ENCODE measurements at places on chromosomes 7 and 10.

DNA sequence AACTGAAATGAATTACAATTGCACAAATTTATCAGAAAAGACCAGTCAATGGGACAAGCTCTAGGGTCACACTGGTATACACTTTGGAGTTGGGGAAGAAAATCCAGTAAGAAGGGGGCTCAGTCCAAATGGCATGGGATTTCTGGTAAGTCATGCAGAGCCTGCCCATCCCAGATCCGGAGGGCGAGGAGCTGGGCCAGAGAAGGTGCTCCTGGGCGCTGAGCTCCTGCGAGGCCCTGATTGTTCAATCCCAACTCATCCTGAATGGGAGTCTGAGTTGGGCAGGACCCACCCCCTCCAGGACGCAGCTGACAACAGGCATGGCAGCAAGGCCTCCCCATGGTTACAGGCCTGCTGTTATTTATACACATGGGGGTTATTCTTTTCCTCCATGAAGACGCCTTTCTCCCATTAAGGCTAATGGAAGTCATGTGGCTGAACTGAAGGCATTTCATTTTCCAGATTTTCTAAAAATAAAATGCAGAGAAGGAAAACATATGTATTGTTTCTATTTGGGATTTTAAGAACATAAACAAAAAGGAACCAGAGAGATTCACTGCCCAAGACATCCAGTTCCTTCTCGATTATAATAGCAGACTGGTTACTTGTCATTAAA is 91.1 kb upstream of the ADAM12 start:
- DNase-seq = no peak

DNA sequence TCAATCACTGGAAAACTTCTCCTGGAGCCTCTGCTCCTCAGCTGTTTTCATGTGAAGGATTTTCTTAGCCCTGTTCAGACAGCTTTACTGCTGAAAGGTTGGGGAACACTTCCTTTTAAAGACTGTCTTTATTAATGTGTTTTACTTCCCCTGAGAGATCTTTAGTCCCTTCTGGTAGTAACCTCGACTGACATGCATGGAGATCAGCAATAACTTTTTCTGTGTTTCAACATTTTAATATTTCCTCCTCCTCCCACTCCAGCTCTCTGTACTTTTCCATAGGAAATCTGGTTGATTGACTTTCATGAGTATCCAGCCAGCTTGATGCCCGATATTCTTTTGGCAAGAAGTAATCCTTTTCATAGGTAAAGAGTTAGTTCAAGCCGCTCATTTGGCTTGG is 62.7 kb upstream of the STRIP2 start:
- no peak for DNase-seq

- no peak for DNase-seq
These were observed 54.1 kb upstream of the MET start for GRCh38 chr7:116617878-116618277.

GRCh38 chr10:102628451-102628911 is 15.8 kb upstream of the TRIM8 start:
- no peak for DNase-seq

- no peak for DNase-seq
These were observed 15.8 kb upstream of the ZNRF2 start for GRCh38 chr7:30268586-30268985.

GRCh38 chr10:106158241-106158640 is 1006.3 kb downstream of the SORCS1 start:
- DNase-seq = no peak

GRCh38 chr10:58350619-58351323 is 16.0 kb downstream of the UBE2D1 start:
- no peak for DNase-seq

DNA sequence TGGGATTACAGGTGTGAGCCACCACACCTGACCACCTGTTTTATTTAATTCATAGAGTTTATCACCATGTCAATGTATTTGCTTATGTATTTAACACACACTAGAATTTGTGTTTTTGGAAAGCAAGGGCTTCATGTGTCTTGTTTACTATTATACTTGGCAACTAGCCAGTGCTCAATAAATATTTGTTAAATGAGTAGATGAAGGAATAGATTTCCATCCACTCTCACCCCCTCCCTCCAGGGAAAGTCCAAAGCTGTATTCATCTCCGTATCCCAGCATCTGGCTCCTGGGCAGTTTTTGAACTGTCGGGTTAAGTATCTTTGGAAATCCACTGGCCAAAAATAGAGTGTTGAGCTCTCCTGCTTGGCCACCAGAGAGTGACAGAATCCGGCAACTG is 4.6 kb upstream of the RADIL start:
- peak; percentile 54 for DNase-seq

- no peak for DNase-seq
These were observed 94.4 kb downstream of the TAX1BP1 start for GRCh38 chr7:27834179-27834921.

DNA sequence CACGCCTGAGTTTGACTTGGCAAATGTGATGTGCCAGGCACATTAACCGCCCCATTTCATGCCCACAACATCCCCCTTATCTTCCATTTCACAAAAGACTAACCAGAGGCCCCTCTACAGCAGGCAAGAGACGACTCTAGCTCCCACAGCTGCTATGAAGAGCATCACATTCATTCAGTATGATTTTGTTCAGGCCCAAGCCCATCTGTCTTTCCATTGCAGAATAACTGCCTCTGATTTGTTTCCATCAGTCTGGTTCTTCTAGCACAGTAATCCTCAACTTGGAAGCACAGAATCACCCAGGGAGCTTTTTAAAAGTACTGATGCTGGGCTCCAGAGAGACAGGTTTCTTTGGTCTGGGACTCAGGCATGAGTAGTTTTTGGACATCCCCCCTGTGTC is 169.7 kb downstream of the NEURL1 start:
- DNase-seq = no peak

GRCh38 chr7:51251290-51251689 is 65.3 kb downstream of the COBL start:
- no peak for DNase-seq

DNA sequence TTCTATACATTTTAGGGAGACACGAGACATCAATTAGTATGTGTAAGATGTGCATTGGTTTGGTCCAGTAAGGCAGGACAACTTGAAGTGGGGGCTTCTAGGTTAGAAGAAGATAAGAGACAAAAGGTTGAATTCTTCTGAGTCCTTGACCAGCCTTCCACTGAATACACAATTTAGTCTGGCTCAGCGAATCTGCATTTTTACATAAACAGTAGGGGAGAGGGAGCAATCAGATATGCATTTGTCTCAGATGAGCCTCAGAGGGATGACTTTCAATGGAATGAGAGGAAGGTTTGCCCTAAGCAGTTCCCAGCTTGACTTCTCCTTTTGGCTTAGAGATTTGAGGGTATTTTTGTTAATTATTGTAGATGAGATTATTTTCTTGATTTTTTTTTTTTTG is 20.0 kb upstream of the C10orf90 start:
- no peak for DNase-seq

- DNase-seq = no peak
These were observed 96.1 kb downstream of the ATE1 start for GRCh38 chr10:121831777-121832176.

- DNase-seq = no peak
These were observed at the start of gene NKX2-3 for GRCh38 chr10:99532687-99533495. Gene NKX2-3 (plus strand): TSS chr10:99532942. CDS start chr10:99533132, 190 bp downstream.

DNA sequence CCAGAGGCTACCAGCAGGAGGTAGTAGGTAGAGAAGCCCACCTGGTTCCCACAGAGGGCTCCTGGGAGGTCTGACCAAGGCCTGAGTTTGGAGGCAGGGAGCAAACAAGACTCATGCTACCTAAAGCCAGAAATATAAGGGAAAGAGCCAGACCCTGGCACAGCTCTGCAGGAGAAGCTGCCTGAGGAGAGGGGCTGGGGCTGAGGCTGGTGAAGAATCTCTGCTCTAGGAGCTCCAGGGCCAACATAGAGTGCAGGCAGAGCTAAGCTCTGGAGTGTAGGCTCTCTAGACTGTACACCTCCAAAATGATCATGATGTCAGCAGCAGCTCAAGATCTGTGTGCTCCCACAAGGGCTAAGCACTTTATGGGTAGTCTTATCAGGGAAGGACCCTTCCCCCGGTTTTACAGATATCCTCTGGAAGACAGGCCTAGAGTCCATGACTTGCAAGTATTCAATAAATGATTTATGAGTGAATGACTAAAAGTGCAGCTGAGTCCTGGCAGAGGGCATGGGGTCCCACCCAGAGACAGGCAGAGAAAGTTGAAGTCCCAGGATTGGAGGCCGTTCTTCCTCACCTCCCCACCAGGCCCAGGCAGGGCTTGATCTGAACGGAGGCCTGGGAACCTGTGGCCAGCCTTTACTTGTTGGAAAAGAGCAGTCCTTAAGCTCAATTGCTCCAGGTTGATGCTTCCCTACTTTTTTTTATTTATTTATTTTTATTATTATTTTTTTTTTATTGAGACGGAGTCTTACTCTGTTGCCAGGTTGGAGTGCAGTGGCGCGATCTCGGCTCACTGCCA is 71.5 kb upstream of the LRRC4 start:
- no peak for DNase-seq

DNA sequence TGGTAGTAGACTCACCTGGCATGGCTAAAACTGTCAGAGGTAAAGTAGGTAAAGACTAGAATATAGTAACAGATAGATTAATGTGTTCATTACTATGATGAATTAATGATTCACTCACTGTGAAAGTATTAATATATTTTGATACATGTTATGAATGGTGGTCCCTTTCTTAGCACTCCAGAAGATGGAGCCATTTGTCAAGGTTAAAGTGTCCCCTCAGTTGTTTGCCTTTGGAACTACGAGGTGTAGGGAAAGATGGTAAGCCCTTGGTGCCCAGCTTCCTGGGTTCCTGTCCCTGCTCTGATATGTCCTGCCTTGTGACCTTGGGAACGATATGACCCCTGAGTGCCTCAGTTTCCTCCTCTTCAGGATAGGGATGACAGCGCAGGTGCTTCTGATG is 49.4 kb downstream of the HTRA1 start:
- no peak for DNase-seq

GRCh38 chr10:124990671-124991625 is 49.0 kb downstream of the ZRANB1 start:
- DNase-seq = no peak

GRCh38 chr7:46705386-46706255 is 784.5 kb upstream of the IGFBP3 start:
- no peak for DNase-seq

DNA sequence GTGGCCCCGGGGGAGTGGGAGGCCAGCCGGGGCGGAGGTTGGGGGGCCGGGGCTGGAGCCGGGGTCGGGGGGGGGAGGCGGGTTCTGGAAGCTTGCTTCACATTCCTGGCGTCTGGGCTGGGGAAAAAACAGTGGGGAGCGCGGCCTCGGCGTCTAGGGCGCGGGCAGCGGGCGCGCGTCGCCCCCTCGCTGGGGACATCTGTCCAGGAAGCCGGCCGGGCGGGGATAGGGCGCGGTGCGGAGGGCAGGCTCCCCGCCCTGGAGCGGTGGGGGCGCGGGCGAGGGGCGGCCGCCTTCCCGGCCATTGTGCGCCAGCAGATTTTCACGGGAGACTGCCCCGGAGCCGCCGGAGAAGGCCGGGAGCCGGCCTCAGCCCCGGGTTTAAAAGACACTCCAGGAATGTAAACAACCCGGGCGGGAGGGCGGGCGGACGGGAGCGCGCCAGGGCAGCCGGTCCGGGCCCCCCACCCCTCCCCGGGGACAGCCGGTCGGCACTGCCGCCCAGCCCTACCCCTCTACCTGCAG is 1.4 kb downstream of the ZMIZ1 start:
- DNase-seq = no peak

- no peak for DNase-seq
These were observed 59.1 kb upstream of the COL1A2 start for GRCh38 chr7:94335586-94335985.

DNA sequence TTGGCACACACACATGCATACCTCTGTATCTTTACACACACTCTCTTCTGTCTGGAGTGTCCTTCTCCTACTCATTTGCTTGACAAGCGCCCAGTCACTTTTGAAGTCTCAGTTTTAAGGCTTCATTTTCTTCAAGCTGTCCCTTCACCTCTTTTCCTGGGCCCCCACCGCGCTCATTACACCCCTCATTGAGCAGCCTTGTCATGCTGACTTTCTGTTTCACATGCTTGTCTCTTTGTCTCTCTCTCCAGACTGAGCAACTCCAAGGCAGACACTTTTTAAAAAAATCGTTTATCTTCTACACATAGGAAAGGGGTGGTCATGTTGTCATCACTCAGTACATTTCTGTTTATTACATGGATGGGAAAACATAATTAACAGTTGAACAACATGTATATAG is 225.2 kb upstream of the FZD1 start:
- DNase-seq = no peak

- DNase-seq = no peak
These were observed 200.3 kb downstream of the CACNB2 start for GRCh38 chr10:18340496-18341051.

DNA sequence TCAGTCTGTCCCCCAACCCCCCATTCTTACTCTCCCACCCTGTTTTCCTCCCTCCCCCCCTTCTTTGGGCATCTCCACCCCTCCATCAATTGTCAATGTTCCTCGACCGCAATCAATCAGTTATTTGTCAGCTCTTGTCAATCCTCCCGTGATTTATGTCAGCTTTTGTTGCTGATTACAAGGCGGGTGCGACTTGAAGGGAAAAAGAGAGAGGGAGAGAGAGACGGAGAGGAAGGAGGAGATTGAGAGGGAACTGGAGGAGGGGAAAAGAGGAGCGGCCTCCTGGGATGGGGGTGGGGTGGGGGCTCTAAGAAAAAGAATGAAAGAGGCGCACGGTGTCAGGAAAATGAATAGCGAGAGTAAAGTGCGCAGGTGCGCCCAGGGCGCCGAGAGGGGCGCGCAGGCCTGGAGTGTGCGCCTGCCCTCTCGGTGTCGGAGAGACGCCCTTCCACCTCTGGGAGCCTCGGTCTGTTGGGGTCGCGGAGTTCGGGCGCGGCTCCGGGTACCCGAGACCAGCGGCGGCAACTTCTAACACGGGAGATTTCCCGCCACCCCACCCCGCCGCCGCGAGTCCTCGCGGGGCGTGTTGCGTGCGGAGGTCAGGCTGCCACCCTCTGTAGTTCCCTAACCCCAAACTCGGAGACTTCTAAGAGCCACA is 1.1 kb upstream of the ZNF503 start:
- peak; percentile 88 for DNase-seq

- DNase-seq = no peak
These were observed 10.1 kb upstream of the PON1 start for GRCh38 chr7:95334447-95334846.
